Right renal cortex interstitium (tissue), 3 donors: ENCODE measurements at places on chromosomes 7 and 10. TPM values are rescaled to one million over a fixed set of nuclear protein-coding genes. Genes with fewer than 3 reads are reported as not detected.
A peak's percentile ranks its signal among the peaks of the same experiment; 100 is the strongest.

DNA sequence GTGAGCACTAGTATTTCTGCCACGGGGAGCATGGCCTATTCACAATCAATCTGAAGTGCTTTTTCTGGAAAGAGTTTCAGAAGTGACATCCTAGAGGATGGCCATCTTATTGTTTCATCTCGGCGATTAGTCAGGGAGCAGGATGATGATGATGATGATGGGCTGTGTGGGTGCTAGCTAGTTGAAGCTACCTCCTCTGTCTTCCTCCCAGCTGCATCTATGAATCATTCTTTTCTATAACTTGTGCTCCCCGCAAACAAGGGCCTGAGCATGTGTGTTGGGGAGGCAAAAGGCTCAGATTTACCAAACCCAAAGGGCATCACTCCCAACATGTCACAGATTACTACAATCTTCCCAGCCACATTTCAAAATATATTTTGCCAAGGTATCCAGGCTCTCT lies 118.7 kb upstream of the LAMB4 start:
- DNase-seq = no peak

DNA sequence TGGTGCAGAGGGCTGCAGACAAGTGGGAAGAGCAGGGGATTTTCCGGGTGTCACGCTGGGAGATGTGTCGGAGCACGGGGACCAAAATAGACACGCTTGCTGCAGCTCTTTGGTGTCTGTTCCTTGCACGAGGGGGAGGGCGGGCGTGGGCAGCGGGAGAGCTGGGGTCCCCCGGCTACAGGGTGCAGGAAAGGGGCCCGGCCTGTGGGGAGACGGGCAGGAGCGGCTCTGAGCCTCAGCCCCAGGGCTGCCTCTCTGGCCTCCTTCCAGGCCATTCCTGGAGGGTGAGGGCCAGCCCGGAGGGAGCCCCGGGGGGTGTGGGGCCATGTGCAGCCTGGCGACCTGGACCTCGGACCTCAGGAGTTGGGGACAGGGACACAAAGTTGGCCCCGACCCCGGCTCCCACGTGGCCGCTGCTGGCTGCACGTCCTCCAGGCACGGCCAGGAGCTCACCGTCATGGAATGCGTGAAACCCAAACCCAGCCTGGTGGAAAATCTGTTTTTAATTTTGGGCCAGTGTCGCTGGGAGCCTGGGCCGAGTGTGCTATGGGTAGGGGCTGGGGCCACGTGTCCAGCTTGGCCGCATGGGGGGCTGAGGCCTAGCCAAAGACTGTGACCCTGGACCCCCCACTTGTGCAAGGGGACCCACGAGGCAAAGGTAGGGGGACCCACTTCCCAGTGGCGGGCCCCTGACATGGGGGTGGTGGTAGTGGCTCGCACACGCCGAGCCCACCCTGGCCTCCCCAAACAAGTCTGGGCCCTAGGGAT lies 6.6 kb downstream of the TTYH3 start:
- no peak for DNase-seq

GRCh38 chr7:155665957-155666287 lies 21.5 kb downstream of the RBM33 start:
- no peak for DNase-seq

DNA sequence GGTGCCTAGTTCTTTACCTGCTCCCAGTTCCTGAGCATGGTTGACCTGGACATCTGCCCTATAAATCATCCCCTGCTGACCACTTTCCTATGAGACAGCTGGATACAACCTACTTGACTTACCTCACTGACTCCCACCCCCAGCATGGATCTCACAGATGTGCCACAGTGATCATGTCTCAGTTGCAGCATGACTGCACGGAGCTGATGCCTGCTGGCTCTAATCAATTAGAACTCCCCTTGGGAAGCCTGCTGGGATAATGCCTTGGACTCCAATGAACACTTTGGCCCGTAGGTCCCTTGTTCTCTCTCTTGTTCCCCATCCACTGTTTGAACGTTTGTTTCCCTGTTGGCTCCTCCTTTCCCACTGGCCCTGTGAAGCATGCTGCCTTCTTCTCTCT lies 271.2 kb upstream of the IGFBP3 start:
- DNase-seq = no peak

DNA sequence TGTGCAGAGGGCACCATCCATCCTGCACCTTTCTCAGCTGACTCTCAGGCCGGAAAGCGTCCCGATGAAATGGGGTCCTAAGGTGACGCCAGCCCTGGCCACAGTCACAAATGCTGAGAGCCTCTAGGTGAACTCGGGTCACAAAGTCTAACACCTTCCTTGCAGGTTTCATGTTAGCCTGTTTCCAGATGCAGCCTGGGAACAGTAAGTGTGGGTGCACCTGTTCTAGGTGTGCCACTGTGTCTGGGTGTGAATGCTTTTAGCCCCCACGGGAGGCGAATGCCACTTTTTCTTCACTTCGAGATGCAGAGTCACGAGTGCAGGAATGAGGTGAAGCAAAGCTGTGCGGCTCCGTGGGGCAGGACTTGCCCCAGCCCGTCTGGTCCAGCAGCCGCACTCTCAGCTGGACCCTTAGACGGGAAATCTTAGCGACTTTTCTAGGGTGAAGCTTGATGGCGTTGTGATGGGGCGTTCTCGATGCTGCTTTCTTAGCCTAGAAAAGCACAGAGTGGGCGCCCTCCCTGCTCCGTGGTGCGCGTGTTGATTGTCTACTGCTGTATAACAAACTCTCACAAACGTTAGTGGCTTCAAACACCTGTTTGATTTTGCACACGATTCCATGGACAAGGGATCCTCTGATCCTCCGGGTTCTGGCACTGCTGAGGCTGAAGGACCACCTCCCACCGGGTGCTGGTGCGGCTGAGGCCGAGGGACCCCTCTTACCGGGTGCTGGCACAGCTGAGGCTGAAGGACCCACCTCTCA lies 13.6 kb upstream of the VIPR2 start:
- DNase-seq = no peak

Gene ADCYAP1R1
- 0.89 TPM for polyA plus RNA-seq

- DNase-seq = peak; percentile 36
These were observed 32.0 kb downstream of the FIGNL1 start for GRCh38 chr7:50418086-50418515.

GRCh38 chr7:140675726-140676125 lies 3.0 kb downstream of the ADCK2 start:
- DNase-seq = no peak

- no peak for DNase-seq
These were observed 133.7 kb downstream of the SLC25A13 start for GRCh38 chr7:96188174-96188581.

Gene DGKI
- polyA plus RNA-seq = 1.8 TPM

GRCh38 chr7:156614434-156615264 lies 25.9 kb upstream of the RNF32 start:
- no peak for DNase-seq

DNA sequence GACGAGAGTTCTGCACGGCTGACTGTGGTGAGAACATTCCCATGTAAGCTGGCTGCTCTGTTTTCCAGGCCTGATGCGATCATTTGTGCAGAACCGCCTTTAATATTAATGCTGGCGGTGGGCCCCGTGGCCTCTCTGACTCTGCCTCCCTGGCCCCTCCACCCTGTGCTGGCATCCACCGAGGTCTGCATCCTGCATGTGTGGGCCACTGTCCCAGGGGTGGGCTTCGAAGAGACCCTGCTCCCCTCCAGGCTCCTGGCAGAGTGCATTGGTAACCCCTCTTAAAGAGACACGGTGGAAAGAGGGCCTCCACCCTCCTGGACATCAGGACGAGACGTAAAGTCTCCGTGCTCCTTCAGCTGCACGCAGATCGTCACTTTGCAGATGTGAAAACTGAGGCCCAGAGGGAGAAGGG lies 67.3 kb upstream of the FAM20C start:
- DNase-seq = no peak

DNA sequence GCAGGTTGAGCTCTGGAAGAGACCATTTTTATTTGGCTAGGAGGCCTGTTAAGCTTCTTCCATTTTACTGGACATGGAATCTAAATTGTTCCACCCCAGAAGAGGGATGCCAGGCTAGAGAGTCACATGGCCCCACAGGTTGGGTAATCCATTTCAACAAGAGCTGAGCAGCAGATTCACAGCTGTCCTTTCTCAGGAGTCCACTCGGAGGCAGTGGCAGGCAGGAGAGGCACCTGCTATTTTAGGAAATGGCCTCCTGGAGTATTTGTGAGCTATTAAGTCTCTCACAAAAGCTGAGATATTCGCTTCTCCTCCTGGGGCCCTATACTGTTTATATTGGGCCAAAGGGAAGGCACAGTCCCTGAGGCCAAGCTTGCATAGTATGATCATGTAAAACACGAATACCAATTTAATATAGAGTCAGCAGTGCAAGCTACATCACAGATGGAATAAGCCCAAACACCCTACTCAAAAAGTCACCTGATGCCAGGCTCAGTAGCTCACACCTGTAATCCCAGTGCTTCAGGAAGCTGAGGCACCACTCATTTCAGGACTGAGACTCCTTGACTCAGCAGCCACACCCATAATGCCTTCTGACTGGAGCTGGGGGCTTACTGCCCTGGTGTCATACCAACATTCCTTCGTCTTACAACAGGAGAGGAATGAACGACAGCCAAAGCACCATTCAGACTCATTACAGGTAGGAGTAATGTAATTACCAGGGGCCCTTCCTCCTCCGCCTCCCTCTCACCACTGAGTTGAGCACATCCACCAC lies 124.1 kb downstream of the LMBR1 start:
- no peak for DNase-seq

DNA sequence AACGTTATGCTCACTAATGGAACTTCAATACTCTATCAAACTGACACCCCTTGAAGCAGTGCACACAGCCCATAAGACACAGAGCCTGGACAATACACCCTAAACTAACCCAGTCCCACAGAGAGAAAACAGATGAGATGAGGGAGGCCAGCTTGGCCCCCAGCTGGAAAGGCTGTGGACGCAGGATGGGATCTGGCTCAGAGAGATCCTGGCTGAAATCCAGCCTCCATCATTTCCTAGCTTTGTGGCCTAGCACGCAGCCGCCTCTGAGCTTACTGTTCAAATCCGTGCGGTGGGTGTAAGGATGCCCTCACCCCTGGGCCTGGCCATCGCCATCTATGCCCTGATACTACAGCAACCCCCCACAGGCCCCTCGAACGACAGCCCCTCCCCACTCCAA lies 32.7 kb downstream of the SNX8 start:
- DNase-seq = no peak

DNA sequence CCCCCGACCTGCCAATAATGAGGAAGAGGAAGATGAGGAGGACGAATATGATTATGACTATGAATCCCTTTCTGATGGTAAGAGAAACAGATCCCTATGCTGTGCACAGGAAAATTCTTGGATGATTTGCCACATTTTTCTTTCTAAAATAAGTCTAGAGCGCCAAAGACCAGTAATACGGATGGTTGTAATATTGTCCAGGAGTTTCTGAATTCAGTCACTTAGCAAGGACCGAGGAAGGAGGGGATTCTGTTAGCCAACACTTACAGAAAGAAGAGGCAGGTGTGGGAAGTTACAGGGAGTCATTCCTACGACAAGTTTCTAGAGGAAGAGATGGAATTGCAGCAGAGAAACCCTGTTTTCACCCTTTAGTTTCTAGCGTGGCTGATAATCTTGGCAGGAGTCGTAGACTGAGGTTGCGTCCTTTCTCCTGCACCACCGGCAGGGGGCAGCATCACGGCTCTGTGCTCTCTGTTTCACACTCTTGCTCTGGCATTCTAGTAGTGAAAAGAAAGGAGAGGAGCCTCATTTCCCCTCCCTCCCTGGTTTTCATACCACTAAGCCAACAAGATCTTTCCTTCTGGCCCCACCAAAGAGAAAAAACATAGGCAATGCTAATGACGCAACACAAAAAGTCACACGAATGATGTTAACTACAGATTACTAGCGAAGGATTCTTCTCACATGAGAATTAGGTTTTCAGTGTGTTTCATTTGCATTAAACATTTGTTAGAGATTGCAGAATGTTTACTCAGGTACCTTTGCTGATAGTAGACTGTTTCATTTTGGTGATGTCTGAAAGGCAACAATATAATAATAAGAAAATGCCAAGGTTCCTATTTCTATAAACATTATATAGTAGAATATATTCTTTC lies 82.7 kb downstream of the NOC3L start:
- DNase-seq = no peak

GRCh38 chr10:14508725-14509124 lies 178.0 kb upstream of the FRMD4A start:
- DNase-seq = no peak

- DNase-seq = no peak
These were observed 79.7 kb downstream of the FOXL3 start for GRCh38 chr7:369476-370258.

DNA sequence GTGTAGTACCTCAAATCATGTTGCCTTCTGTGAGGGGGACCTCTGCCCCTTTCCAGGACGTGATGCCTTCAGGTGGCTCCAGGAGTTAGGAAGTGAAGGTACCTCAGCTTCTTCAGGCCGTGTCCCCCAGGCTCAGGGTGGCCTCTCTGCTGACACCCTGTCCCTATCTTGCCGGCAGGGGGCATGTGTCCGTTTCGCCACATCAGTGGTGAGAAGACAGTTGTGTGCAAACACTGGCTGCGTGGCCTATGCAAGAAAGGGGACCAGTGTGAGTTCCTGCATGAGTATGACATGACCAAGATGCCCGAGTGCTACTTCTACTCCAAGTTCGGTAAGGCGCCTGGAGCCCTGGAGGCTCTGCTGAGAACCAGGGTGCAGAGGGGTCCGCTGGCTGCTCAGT lies 9.2 kb downstream of the CPSF4 start:
- no peak for DNase-seq

Gene RAPGEF5
- 42.1 TPM for polyA plus RNA-seq

- no peak for DNase-seq
These were observed 11.0 kb downstream of the CROT start for GRCh38 chr7:87356448-87356847.

GRCh38 chr7:89517815-89518214 lies 636.5 kb upstream of the STEAP1 start:
- DNase-seq = no peak
